ENCODE measurements at places on chromosomes 7 and 10.

GRCh38 chr7:103521937-103522336 lies 75.9 kb upstream of the SLC26A5 start:
- DNase-seq: no peak

- DNase-seq: no peak
Observed at GRCh38 chr7:106001886-106002285, 38.8 kb downstream of the CDHR3 start.

GRCh38 chr7:71343892-71344291 lies 211.9 kb downstream of the GALNT17 start:
- DNase-seq: no peak

DNA sequence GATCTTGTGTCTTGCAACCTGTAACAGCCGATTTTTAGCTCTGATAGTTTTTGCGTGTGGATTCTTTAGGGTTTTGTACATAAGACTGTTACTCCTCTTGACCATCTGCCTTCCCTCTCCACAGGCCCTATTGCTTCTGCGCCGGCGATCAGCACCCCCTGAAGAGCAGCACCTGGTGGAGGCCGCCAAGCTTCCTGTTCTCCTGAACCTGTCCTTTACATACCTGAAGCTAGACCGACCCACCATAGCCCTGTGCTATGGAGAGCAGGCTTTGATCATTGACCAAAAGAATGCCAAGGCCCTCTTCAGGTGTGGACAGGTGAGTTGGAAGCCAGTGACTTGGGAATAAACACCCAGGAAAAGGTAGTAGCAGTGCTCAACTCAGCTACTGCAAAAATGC lies 12.6 kb downstream of the FKBP6 start:
- DNase-seq: no peak

DNA sequence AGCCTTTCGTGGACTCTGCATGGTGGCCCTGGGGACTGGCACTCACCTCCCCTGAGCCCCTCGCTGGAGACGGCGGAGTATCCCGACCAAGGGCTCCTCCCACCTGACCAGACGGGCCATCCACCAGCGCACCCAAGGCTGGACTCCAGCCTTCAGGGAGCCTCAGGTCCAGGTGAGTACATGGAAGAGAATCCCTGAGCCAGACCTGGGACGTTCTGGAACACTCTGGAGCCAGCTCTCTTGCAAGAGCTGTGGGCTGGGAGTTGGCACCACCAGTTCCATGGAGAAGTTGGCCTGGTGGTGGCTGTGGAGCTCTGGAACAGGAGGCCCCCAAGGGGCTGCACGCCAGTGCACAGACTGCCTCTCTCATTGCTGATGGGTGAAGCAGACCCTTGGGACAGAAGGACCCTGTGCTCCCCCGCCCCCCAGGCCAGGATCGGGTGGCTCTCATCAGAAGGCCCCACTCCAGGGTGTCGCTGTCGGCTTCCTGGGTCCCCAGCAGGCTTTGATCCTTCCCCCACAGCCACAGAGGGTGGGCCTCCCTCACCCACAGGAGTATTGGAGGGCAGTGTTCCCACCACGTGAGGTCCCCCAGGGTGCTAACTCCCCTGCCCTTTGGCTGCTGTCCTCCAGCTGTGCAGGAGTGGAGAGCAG lies 189.9 kb downstream of the EBF3 start:
- DNase-seq: no peak

DNA sequence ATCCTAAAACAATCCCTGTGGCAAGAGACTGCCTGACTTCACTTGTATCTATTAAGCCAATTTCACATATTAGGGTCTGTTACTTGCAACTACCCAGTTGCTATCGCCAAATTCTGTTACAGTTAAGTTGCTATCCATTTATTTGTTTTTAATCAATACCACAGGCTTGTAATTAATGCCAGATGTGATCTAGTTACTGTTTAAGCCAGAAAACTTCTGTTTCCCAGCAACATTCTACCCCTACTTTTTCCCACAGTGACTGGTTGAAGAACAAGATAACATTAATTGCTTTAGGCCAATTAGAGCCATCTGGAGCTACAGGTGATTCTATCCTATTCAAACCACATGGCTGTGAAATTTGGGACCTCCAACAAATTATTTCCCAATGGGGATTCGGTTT lies 131.3 kb downstream of the ALOX5 start:
- no peak for DNase-seq

GRCh38 chr7:43639858-43640491 lies 57.1 kb downstream of the STK17A start:
- DNase-seq: no peak

- DNase-seq: peak; percentile 50
Observed at GRCh38 chr10:63157845-63158624, 24.9 kb downstream of the NRBF2 start.

DNA sequence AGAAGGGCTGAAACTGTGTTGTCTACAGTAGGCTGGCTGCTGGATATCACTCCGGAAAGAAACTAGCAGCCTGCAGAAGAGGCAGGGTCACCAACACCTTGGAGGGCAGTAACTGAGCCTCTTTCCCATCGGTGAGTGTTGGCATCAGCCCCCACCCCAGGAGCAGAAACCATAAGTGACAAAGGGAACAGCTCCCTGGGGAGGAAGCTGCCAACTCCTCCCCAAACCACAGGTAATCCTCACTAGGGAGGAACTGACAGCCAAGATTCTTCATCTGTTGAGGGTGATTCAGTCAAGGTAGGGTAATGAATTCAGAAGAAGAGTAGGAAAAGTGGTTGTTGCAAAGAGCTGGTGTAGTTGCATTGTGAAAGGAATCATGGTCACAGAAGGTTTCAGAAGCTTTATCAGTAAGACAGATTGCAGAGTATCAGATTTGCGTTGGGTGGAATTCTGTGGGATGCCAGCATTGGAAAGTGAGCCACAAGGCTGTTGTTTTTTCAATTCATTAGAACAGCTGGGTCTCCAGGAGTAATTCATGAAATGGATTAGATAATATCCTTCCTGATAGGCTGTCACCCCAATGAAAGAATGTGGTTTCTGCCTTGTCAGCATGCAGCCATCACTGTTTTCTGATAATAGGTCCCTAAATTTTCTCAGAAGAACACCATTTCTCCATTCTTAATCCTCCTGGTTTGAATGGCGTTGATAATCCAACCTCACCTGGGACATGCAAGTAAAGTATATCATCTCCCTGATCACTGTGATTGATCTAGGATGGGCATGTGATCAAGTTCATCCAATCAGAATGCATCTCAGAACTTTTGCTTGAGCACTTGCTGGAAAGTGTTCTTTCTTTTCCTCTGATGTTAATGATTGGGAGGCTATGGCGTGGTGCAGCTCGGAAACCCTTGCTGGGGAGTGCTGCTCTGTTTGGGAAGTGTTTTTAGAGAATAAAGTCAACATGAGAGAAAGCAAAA lies 75.0 kb upstream of the CTBP2 start:
- no peak for DNase-seq

- DNase-seq: no peak
Observed at GRCh38 chr10:79404690-79405131, 40.7 kb downstream of the ZCCHC24 start.

- peak; percentile 10 for DNase-seq
Observed at GRCh38 chr7:37065779-37066271, 341.5 kb upstream of the AOAH start.

DNA sequence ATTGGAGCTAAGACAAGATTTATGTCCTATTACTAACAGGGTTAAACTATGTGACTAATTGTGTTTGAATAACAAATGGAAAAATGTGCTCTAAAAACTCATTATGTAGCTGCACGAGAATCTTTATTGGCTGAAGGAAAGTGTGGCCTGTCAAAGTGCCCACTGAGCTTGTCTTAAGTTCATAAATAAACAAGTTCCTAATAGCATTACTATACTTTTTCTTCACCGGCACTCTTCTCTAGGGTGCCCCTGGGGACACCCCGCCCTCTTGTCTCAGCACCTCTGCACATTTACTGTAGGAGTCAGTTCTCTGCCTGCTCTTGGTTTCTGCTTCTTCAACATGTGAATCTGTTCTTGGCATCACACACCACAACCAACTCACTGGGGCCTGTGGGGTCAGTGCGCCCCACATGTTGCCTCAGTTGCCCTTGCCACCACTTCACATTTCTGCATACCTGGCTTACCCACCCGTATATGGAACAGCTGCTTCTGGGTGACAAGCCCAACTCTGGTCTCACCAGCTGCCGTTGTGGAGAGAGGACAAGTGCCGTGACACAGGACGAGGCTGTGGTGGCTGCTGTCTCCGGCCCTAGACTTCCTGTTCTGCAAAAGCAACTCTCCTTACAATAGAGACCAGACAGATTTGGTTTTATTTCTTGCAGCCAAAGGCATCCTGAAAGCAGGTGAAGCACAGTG lies 96.3 kb upstream of the DDC start:
- no peak for DNase-seq

DNA sequence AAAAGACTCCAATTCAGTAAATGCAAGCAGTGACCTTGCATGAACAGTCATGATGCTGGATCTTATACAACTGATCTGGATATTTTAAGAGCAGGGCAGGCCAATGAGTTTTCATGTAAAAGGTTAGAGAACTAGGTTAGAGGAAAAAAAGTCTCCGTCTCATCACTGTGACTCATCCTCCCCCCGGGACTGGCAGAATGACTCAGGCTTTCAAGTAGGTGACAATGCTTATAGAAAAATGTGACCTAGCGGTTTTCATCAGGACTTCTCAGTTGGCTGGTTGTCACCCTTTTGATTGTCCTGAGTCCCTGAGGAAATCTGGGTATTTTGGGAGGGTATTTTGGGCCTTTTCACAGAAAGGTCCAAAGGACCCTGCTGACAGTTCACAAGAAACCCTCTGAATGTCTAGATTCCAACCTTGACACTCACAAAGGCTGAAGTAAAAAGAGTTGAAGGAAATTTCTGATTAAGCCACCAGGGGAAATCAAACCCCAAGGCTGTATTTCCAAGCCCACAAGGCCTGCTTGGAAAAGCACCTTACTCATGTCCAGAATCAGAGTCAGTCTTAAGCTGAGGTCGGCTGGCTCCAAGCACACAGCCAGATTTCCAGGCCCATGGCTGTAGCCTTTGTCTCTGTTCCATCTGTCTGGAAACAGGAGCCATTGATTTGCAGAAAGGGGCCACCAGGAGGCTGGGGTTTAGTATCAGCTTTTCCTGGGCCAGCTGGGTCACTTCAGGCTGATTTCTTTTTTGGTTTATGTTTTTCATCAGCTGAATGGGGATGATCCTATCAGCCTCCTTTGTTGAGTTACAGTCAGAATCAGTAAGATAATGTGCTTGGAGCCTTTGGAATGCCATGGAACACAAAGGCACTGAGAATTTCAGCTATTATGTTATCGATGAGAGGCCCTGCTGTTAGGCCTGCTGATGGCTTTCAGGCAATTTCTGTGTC lies 226.4 kb upstream of the HABP2 start:
- DNase-seq: peak; percentile 15

DNA sequence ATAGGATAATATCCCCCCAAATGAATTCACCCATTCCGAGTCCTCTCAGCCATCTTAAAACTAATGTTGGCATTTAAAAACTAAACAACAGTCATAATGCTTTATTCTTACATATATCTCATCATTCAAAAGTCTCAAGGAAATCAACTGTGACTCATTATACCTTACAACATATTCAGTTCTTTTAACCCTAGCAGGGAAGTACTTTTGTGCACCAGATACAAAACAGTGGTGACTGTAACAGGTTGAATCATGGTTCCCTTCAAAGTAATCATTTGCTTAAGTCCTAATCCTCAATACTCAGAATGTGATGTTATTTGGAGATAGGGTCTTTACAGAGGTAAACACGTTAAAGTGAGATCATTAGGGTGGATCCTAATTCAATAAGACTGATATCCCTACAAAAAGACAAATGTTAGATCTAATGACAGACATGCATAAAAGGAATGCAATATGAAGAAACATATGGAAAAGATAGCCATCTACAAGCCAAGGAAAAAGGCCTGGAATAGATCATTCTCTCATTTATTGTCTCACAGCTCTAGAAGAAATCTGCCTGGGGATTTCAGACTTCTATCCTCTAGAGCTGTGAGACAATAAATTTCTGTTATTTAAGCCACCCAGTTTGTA lies 42.3 kb downstream of the RELN start:
- DNase-seq: no peak

- DNase-seq: no peak
Observed at GRCh38 chr10:80529604-80530003, 8.1 kb upstream of the SH2D4B start.

All from HL-60 (cell line).